ENCODE measurements at places on chromosomes 2 and 18.

- DNase-seq = no peak
Measured at GRCh38 chr2:147297820-147298219, 547.0 kb upstream of the ACVR2A start.

- DNase-seq = no peak
Measured at GRCh38 chr2:24809316-24810007, 16.2 kb downstream of the CENPO start.

- DNase-seq = no peak
Measured at GRCh38 chr2:16441431-16441830, 224.2 kb downstream of the CYRIA start.

- no peak for DNase-seq
Measured at GRCh38 chr18:24995056-24995455, 356.9 kb downstream of the ZNF521 start.

DNA sequence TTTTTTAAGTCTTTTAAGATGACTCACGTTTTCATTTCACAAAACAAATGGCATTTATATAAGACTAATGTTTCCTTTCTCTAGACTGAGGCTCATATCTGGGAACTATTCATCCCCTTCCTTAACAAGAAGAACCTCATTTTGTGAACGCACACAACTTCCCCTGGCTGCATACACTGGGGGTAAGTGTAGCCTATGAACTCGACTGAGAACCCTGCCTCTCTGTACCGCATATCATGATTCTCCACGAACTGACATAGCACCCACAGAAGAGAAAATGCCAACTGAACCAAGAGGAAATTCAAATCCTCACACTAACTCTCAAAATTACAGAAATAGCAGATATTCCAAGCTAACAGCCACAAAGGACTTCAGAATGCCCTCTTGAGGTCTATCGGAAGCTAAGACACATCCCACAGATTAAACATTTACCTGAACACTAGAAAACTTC, 236.7 kb downstream of the TCF4 start:
- no peak for DNase-seq

- DNase-seq = no peak
Measured at GRCh38 chr2:235911633-235912233, 256.5 kb downstream of the GBX2 start.

- DNase-seq = no peak
Measured at GRCh38 chr18:9796935-9797549, 88.7 kb upstream of the TXNDC2 start.

DNA sequence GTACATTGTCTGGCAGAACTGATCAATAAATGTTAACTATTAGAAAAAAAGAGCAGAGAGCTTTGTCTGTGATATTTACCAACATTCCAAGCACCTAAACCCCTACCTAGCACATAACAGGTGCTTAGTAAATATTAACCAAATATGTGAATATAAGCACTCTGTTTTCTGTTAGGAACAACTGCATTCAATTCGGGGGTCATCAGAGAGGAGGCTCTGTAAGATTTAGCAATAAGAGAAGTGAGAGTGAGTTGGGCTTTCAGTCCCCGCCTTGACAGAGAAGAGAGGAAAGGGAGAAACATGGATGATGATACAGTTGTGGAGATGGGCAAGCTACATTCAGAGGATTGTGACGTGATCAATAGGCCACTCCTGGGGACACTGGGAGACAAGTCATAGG, 47.7 kb downstream of the MYOM1 start:
- DNase-seq = no peak

GRCh38 chr2:236055471-236055870, 112.7 kb downstream of the GBX2 start:
- DNase-seq = no peak

GRCh38 chr2:18412980-18413675, 147.3 kb downstream of the RDH14 start:
- no peak for DNase-seq

DNA sequence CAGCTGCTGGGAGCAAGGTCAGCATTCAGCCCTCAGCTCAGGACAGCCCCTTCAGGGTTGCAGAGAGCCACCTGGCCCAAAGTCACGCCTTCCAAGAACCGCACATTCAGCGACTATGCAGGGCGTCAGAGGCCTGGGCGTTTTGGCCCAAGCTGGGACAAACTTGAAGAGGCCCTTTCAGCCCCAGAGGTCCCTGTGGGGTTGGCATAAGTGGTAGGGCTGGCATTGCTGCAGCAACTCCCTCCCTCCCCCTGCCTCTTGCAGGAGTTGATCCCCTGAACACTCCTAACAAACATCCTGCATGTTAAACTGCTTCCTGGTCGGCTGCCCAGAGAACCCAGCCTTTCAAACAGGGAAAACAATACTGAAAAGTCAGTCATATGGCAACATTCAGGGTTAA, 192.9 kb upstream of the SMAD2 start:
- DNase-seq = no peak

- DNase-seq = no peak
Measured at GRCh38 chr2:38187541-38188011, 111.6 kb upstream of the CYP1B1 start.

- no peak for DNase-seq
Measured at GRCh38 chr2:224524657-224525056, 60.5 kb downstream of the CUL3 start.

- DNase-seq = no peak
Measured at GRCh38 chr2:118443596-118443995, 355.3 kb downstream of the INSIG2 start.

DNA sequence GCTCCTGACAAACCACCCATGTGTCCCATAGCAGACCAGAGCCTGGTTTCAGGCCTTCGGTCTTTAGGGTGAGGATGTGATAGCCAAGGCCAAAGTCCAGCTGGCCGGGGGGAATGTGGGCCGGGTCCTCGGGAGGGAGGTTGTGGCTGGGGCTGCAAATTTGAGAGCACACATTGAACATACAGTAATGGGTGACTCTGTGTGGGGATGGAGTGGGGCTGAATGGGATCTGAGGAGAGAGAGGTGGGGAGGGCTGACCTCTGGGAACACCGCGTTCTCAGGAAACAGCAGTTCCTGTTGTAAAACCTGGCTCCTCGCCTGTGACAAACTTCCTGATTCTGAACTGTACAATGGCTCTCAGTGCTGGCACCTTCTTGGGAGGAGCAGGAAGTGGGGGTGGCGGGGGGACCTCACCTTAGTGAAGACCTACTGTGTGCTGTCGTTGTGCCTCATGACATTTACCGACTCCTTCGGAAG, 48.8 kb downstream of the MCFD2 start:
- no peak for DNase-seq

DNA sequence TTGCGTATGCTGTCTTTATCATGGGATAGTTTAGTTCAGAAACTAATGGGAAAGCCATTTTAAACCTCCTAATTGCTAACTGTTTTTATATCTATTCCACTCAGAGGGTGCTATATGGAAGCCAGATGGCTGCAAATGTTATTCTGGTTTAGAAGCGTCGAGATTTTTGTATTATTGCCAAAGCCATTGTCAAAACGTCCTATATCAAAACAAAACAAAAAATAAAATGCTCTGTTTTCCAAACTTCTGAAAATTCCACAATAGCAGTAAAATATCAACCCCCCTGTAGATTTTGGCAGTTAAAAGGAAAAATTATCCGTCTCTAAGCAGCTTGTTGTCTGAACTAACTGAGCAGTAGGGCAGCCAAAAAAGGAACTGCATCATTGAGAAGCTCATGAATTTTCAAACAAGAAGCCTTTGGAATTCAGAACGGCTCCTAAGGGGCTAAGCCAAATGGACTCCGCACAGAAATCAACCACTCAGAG, 195.4 kb upstream of the CWC22 start:
- no peak for DNase-seq

- no peak for DNase-seq
Measured at GRCh38 chr2:80947601-80948130, 643.1 kb upstream of the LRRTM1 start.

DNA sequence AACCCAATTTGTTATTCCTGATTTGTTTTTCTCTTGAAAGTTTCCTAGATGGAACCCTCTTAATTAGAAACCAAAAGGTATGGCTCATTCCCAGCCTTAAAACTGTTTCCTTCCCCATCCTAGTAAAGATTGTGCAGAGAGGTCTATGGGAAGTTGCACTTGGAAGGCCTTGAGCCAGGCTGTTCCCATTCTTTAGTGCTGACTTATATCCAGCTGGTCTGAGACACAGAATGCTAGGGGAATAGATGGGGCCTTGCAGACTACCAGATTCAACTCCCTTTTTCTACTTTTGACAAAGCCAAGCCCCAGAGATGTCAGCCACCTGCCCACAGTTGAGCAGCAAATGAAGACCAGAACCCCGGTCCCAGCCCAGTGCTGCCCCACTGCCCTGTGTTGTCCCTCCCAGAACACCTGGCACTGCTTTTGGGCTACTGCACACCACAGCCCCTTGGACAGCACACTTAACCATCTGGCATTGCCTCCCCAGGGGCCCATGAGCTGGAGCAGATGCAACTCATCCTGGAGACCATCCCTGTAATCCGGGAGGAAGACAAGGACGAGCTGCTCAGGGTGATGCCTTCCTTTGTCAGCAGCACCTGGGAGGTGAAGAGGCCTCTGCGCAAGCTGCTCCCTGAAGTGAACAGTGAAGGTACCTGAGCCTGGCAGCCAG, 98.2 kb downstream of the MRO start:
- no peak for DNase-seq

- DNase-seq = no peak
Measured at GRCh38 chr2:28356095-28356911, 36.4 kb upstream of the FOSL2 start.

DNA sequence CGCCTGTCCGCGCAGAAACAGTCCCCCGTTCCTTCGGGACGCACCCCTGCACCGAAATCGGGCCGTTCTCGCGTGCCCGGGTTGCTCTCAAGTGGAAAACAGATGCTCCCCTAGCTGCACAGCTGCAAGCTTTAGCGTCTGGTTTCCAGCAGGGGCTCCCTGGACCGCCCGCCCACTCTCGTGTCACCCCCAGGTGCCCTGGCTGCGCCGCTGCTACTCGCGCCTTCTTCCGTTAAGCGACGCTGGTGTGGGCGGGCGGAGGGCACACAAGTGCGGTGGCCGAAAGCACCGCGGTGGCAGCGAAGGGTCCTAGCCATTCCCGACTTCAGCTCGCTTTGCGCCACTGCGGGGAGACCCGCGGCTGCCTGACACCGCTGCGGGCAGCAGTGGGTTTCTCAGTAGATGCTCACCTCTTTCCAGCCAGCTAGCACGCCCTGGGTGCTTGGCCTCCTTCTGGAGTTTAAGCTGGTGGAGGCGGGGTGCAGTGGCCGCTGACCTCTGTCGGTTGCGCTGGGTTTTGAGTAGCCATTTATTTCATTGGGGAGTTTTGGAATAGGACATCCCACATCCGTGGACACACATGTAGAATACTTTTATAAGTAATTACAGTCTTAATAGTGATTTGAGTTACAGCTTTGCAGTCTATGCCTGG, 806 bp downstream of the ZNF407 start:
- peak; percentile 51 for DNase-seq

DNA sequence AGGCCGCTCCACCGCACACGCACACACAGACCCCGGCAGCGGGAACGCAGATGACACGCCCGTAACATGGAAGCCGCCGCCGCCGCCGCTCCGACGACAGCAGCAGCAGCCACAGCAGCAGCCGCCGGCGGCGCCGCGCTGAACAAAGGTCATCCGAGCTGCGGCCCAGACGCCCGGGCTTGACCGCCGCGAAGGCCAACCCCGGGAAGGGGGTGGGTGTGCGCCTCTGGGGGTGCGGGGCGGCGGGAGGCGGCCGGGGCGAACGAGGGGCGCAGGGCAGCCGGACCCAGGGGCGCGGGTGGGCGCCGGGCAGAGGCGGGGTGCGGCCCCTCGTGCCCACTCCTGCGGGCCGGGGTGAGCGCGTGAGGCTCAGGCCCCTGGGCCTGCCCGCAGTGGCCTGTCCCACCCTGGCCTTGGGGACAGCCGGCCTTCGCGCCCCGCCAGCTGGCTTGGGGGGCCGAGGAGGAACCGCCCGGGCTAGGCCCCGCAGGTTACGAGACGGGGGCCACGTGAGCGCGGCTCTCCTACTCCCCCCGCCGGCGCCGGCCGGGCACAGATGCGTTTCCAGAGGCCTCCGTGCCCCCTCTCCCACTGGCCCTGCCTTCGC, 1.0 kb upstream of the ZNF532 start:
- DNase-seq = peak; percentile 46

DNA sequence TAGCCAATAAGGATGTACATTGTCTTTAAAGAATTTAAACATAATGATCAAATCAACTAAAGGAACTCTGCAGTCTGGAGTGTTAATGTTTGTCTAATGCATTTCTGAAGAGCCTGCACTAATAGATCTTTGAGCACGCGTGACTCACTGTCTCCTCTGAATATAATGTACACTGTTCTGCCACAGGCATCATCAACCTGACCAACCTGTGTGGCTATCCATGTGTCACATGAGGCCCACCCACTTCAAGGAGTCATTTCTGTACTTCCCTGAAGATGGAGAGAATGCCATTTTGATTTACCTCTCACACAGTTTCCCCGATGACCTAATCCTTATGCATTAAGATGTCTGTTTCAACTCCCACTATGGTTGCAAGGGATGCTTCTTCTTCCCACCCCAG, 434.0 kb upstream of the SPHKAP start:
- DNase-seq = no peak

GRCh38 chr18:34978953-34979608, 62.1 kb upstream of the MAPRE2 start:
- DNase-seq = peak; percentile 15

DNA sequence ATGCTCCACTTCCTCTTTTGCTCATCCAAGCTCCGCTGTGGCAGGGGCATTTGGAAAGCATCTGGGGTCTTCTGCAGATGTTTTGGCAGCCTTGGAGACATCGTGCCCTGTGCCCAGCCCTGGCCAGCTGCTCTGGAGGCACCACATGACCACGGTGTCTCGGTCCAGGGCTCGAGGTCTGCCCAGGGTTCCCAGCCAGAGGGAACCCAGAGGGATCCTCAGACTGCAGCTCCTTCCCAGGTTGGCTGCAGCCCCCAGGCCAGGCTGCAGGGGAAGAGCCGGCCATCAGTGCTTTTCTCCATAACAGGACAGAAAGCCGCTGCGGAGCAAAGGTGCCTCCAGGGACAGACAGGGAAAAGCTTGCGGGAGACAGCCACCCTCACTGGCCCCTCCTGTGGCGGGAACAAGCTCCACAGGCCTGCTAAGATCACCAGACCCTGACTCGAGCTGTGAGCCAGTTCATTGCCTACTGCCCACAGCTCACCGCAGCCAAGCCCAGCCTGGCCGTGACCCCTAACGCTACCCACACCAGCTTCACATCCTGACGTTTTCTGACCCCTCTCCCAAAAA, 74.7 kb downstream of the SMAD7 start:
- DNase-seq = no peak

Data from neural crest cell (in vitro differentiated cells).